ENCODE measurements at places on chromosomes 2 and 18. TPM values are rescaled to one million over a fixed set of nuclear protein-coding genes. Genes with fewer than 3 reads are reported as not detected.

- no peak overlapping the region for H3K4me3 ChIP-seq
- no peaks in the 10 kb centered on the region for H3K36me3 ChIP-seq
Measured at GRCh38 chr2:192216336-192216735, 21.6 kb upstream of the TMEFF2 start.

GRCh38 chr18:10378688-10379420, 75.6 kb upstream of the APCDD1 start:
- no peaks in the 10 kb centered on the region for H3K4me1 ChIP-seq
- DNase-seq = no peak
- no peaks in the 10 kb centered on the region for H3K36me3 ChIP-seq
- H3K27me3 ChIP-seq = no peaks in the 10 kb centered on the region
- H3K27ac ChIP-seq = no peak overlapping the region

GRCh38 chr2:119674711-119675500, 4.1 kb upstream of the TMEM177 start:
- no peak overlapping the region for H3K27ac ChIP-seq
- peaks cover 10% of the 10 kb centered on the region for H3K4me1 ChIP-seq
- H3K27me3 ChIP-seq = no peaks in the 10 kb centered on the region

- H3K36me3 ChIP-seq = no peaks in the 10 kb centered on the region
- H3K27ac ChIP-seq = no peak overlapping the region
Measured at GRCh38 chr2:227127201-227127600, 36.8 kb downstream of the COL4A4 start.

GRCh38 chr2:54652540-54652939, 70.9 kb upstream of the EML6 start:
- no peak overlapping the region for H3K4me3 ChIP-seq
- H3K27ac ChIP-seq = no peak overlapping the region
- H3K27me3 ChIP-seq = no peaks in the 10 kb centered on the region
- H3K4me1 ChIP-seq = no peaks in the 10 kb centered on the region
- H3K36me3 ChIP-seq = no peaks in the 10 kb centered on the region

The CIB4 gene
- total RNA-seq = not detected

DNA sequence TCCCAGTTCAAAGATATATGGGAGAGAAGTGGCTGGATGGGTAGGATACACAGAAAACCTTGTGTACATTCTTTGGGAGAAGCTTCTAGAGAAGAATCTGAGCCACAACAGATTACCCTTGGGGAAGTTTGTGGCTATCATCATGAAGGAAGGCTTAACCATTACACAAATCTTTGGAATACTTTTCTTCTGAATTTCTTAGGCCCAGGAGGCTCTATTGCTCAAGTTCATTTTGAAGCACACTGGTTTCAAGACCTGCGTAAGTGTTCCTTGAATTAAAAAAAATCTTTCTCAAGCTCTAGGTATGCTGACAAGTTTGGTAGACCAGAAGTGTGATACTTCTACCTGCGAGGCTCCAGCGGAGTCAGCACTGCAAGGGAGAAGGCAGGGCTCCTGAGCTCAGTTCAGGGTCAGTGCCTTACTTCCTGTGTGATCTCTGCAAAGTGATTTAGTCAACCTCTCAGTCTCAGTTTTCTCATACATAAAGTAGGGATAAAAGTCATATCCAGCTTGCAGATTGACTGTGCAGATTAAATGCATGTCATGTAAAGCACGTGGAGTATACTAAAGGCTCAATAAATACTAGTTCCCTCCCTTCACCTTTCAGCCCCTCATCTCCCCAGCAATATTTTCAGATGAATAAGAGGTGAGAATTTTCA, 438.6 kb downstream of the DLGAP1 start:
- DNase-seq = no peak
- no peak overlapping the region for H3K4me3 ChIP-seq
- no peak overlapping the region for H3K27ac ChIP-seq
- no peaks in the 10 kb centered on the region for H3K36me3 ChIP-seq

The RAB6C gene
- not detected for total RNA-seq
